ENCODE measurements at places on chromosomes 12 and 14. TPM values are rescaled to one million over a fixed set of nuclear protein-coding genes. Genes with fewer than 3 reads are reported as not detected.

DNA sequence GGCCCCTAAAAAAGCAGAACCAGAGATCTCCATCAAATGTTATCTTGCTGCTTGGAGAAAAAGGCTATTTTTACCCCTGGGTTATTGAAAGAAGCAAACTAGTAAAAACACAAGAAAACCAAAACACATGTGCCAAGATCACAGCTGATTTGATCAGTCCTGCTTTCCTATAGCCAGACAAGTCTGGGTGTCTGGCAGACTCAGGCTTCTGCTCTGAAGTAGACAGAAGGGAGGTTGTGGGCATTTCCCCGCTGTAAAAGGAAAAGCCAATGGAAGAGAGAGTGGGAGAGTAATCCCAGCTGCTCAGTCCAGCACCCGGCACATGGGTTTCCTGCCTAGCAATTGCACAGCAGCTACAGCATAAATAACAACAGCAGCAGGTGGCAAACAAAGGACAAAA lies 177.9 kb downstream of the PHLDA1 start:
- no peak for DNase-seq

Gene CCDC175
- total RNA-seq, result not detected

DNA sequence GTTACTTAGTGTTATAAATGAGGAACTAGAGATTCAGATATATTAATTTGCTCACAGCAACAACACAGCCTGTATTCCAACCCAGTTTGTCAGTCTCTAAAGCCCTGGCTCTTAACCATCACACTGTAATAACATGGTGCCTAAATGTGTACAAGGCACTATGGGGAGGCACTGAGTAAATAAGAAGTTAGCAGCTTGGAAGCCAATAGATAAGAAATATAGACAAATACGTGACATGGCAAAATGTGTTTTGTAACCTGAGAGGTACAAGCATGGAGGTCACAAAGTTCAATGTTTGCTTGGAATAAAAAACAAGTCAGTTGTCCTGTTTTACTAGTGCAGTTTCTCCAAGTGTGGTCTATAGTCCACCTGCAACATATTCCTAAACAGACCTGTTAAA lies 16.3 kb upstream of the SLCO1A2 start:
- DNase-seq, result no peak

DNA sequence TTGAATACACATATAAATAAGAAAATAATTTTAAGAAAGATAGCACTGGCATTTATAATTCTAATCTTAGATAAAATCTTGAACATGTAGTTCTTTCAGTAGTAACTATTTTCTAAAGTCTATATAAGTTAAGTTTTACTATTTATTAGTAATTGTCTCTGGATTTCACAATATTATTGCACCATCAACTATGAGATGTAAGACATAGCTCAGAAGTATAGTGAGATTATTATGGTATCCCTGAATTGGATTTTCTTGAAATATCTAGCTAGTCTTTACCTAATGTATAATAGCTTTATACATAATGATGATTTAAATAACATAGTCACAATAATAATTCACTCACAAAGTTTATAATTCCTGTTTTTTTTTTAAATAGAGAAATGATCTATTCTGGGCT lies 6.7 kb downstream of the CLEC12A start:
- DNase-seq, result no peak

- no peak for DNase-seq
Measured at GRCh38 chr14:75464626-75465025, 36.8 kb downstream of the JDP2 start.

- DNase-seq, result no peak
Measured at GRCh38 chr14:103562179-103562428, 353 bp downstream of the BAG5 start.

DNA sequence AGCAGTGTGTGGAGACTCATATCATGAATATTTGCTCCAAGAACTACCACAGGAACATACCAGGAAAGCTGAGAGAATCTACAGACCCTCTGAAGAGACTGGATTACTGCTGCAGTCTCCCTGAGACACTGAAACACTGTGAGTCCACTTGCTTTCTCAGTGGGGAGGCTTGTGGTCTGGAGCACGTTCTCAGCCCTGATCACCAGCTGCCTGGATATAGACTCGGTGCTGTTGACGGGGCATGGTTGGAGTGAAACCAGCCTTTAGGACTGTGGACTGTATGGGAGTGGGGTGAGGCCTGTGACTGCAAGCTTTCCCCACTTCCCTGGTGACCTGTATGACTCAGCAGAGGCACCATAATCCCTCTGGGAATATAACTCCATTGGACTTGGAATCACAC lies 525.8 kb upstream of the FBXO33 start:
- no peak for DNase-seq

Gene PMCH
- not detected for total RNA-seq

DNA sequence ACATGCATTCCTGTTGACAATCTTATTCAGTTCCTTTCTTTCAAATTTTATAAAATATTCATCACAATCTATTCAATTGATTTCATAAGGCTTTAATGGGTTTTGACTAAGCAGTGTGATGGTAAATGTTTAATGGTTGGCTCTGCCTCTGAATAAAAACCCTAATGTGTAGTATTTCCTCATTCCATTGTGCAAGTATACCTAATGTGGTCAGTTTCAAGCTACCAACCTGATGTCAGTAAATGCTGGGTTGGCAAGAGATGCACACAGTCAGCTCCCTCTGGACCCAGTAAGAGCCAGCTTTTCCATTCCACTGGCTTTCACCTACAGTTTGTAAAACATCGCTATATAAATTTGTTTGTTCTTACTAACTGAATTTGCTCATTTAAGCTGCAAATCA lies 53.9 kb downstream of the METTL25 start:
- DNase-seq, result no peak

DNA sequence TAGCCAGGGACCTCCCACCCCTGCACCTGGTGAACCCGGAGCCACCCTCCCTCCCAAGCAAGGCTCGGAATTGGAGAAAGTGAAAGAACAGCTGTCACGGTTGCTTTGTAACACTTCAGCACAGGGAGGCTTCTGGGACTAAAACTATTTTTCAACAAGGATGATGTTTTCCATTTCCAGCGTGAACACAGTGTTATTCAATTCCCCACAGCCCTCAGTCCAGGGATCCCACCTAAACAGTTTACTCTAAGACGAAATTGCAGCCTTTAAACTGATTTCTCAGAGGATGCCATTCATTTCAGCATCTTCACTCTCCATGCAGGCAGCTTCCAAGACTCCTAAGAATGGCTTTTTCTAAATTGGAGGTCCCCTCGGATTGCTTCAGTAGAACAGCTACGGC lies 229.2 kb downstream of the SLC15A4 start:
- DNase-seq, result no peak

DNA sequence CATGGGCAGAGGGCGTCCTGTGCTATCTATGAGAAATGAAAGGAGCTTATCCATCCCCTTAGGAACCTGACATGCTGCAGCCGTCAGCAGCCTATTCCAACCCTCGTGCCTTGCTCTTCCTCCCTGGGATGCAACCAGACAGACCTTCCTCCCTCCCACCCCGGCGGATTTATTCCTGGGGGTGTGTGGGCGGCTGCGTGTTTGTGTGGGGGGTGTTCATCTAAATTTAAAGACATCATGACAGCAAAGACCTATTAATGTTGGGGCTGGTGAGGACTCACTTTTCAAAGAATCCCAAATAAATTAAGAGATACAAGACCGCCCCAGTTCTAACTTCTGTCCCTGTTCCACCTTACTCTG lies 52.0 kb downstream of the WSCD2 start:
- DNase-seq, result no peak

GRCh38 chr14:69105326-69105725 lies 47.6 kb downstream of the DCAF5 start:
- no peak for DNase-seq

DNA sequence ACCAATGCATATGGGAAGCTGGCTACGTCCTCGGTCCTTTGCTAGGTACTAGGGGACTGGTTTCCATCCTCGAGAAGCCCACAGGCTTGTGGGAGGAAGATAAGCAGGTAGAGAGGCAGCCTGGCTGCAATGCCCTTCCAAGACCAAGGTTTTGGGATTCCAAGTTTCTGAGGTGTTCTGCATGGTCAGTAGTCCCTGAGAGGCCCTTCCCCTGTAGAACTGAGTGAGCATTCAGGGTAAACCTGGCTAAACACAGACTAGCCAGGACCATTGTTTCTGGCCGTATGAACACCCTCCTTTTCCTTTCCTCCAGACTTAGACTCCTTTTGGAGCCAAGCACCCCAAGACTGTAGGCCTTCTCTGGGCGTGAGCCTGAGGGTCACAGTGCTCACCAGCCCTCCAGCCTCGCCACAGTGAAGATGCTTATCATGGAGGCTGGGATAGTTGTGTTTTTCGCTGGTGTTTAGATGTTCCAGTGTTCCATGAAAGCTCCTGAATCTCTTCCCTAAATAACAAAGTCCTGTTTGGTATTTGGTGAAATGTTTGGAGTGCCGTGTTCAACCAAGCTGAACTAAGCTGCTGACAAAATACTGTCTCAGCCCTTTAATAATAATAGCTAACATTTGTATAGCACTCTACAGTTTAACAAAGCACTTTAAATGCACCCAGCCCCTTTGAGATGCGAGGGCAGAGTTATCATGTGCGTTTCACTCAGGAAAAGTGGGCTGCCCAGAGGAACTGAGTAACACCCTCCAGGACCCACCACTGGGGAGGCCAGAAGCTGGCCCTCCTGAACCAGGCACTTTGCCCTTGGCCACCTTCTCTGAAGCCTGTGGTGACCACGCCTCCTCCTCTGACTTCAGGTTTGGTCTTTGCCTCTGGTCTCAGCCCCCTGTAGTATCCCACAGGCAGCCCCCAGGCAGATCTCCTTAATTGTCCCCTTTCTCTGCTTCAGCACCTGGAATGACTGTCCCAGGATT lies 284.5 kb downstream of the CACNA1C start:
- DNase-seq, result no peak

DNA sequence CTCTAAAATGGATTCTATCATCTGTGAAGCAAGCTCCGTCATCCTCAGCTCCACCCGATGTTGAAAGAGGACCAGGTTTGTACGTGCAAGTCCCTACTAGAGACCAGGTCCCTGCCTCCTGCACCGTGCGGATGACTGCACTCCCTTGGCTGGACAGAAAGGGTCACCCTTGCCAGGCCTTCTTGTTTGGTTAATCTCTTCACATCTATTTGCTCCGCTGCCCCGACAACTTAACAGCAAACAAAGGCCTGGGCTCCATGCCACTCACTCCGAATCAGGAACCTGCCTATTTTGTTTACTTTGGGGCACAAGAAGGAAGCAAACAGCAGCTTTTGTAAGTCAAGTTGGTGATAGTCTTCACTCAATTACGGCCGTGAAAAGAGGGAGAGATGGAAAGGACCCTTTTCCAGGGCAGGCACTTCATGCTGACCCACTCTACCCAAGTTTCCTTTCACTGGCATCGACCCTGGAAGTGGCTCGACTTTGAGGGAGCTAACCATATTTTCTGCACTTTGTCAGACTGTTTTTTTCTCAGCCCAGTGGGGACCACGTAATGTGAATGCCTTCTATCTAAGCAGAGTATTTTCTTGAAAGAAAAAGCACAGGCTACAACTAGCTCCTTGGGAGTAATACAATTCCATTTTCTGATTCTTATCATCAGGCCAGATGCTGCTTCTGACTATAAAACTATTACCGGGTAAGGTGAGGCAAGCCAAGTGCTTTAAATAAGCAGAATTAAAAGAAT lies 202.6 kb downstream of the FOXN3 start:
- DNase-seq, result no peak

Gene ORAI1
- 52.0 TPM for total RNA-seq

GRCh38 chr14:22105006-22105623 lies 431.5 kb upstream of the OR4E1 start:
- DNase-seq, result no peak

- DNase-seq, result no peak
Measured at GRCh38 chr12:69985656-69986055, 160.6 kb downstream of the MYRFL start.

DNA sequence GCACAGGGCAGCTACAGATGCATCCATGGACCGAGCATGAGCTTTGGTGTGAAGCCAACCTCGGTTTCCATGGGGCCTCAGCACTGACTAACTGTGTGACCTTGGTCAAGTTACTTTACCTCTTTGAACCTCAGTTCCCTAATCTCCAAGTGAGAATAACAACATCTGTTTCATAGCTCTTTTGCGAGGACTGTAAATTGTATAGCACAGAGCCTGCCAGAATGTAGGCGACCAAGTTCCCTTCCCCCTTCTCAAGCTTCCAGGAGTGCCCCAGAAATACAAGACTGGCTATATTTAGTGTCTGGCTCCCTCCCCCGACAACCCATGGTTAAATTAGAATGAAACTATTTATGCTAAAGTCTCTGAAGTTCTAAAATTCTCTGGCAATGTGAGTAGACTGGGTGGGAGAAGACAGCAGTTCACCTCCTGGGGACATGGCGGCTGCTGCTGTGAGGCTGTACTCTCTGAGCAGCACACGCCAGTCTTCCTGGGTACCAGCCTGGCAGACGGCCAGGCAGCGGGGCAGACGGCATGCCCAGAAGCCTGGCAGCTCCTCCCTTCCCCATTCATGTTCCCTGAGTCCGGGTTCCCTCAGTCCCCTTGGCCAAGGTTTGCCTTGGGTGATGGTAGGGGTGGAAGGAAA lies 22.0 kb upstream of the TMED10 start:
- DNase-seq, result no peak

DNA sequence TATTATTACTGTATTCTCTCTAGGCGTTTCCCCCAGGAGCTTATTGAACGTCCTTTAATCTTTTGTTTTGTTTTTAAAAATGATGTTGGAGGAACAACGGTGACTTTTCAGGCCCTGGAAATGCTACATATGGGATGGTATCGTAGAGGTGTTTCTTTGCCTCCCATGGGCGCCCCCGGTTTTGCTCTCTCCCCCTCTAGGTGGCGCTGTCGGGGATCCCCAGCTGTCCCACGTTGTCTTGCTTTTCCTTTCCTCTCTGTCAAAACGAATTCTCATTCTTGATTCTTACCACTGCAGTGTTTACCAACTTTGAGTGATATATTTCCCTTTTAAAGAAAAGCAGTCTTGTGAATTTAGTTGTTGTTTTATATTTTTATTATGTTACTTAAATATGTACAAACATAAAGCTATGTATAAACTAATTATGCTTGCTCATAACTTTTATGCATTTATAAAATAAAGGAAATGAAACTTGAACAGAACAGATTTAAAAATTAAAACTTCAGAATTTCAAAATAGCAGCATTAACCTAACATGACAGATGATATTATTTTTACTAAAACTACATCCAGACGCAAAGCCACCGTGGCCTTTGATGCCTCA lies 171.9 kb downstream of the RGS6 start:
- DNase-seq, result no peak

Gene PRPH
- total RNA-seq, result not detected

GRCh38 chr12:6700646-6701051 lies at the start of gene PIANP:
Gene PIANP, minus strand, starts transcription at chr12:6700815. Its CDS starts 2,754 bp downstream, at chr12:6698061.
- DNase-seq, result peak; percentile 53

DNA sequence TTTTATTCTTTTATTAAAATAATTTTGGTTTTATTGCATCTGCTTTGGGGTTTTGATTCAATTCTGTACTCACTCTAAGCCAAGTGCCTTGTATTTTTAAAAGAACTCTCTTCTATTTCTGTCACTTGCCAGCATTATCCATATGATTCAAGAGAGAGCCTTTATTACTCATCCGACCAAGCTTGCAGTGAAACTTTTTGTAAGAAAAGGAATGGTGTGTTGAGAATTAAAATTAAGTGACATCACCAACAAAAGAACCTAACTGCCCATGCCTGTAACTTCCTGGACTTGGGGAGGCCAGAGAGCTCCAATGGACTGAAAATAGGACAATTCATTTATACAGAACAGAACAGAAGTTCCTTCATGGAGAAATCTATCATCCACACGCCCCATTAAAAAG lies 52.1 kb downstream of the GALNT4 start:
- no peak for DNase-seq

GRCh38 chr12:32134101-32134888 lies 27.6 kb downstream of the BICD1 start:
- no peak for DNase-seq
